ENCODE measurements at places on chromosomes 6 and 20. TPM values are rescaled to one million over a fixed set of nuclear protein-coding genes. Genes with fewer than 3 reads are reported as not detected.

- peaks cover 23% of the 10 kb centered on the region for H3K4me1 ChIP-seq
- DNase-seq: no peak
- H3K27me3 ChIP-seq: no peaks in the 10 kb centered on the region
- H3K27ac ChIP-seq: no peak overlapping the region
These were observed 5.8 kb upstream of the TMEM14A start for GRCh38 chr6:52664991-52665686.

GRCh38 chr6:33018904-33019303 lies 9.5 kb upstream of the HLA-DOA start:
- H3K4me1 ChIP-seq: no peaks in the 10 kb centered on the region
- no peaks in the 10 kb centered on the region for H3K36me3 ChIP-seq

DNA sequence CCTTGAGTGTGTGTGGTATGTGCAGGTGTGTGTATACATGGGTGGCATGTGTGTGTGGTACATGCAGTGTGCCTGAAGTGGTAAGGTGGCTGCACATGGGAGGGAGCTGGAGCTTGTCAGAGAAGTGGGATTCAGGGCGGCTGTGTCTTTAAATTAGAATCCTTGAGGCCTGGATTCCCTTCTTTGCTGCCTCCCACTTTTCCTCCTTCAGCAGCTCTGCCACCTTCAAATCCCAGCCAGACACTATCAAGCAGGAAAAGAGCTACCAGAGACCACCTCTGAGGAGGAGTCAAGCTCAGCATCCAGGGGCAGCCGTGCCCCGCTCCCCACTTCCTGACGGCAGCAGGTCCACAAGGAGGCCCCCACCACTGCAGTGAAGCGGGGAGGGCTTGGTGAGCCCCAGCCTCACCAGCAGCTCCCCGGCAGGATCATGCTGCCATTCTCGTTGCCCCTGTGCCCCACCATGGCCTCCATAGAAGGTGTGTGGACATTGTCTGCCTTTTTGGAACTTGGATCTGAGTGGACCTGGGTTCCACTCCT lies 131.0 kb upstream of the MLN start:
- no peak overlapping the region for H3K27ac ChIP-seq
- H3K27me3 ChIP-seq: no peaks in the 10 kb centered on the region
- no peak overlapping the region for H3K4me3 ChIP-seq
- H3K4me1 ChIP-seq: peaks cover 5% of the 10 kb centered on the region
- no peaks in the 10 kb centered on the region for H3K36me3 ChIP-seq

GRCh38 chr20:11972478-11972877 lies 54.8 kb downstream of the BTBD3 start:
- no peak for DNase-seq
- H3K27me3 ChIP-seq: no peaks in the 10 kb centered on the region
- no peaks in the 10 kb centered on the region for H3K36me3 ChIP-seq
- no peak overlapping the region for H3K4me3 ChIP-seq

DNA sequence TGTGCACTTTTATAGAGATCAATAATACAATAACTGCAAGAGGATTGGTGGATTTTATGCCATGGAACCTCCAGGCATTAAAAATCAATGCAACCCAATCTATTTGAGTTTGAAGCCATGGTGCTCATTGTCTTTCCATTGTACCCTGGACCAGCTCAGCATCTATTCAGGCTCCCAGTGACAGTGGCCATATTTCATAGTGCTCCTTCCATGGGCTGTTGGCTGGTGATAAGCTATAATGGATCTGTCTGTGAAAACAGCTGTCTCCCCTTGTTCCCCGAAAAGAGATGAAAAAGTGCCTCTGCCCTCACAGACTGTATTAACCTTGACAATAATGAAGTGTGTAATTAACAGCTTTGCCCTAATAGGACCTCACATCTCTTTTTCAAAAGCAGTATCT lies 74.3 kb downstream of the LAMP5 start:
- H3K27me3 ChIP-seq: no peaks in the 10 kb centered on the region
- H3K36me3 ChIP-seq: no peaks in the 10 kb centered on the region
- no peak overlapping the region for H3K4me3 ChIP-seq
- peaks cover 13% of the 10 kb centered on the region for H3K4me1 ChIP-seq
- H3K27ac ChIP-seq: no peak overlapping the region
- DNase-seq: no peak

DNA sequence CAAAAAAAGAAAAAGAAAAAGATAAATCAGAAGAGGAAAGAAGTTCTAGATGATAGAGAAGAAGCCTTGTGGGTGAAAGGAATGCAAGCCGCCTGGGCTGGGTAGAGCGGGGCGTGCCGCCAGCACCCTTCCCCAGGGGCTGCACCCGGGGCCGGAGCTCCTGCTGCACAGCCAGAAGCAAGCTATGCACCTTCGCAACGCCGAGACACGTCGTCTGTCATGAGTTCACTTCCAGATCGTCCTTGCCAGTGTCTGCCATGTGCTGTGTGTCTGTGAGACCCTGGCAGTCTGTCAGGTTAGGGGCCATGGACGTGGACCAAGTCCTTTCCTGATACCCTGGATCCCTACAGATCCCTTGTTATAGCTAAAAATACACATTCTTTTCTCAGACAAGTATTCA lies 25.5 kb upstream of the ADRM1 start:
- no peaks in the 10 kb centered on the region for H3K27me3 ChIP-seq
- H3K4me1 ChIP-seq: no peaks in the 10 kb centered on the region
- H3K36me3 ChIP-seq: no peaks in the 10 kb centered on the region
- H3K27ac ChIP-seq: no peak overlapping the region

- H3K27ac ChIP-seq: no peak overlapping the region
- no peak for DNase-seq
- no peak overlapping the region for H3K4me3 ChIP-seq
- peaks cover 6% of the 10 kb centered on the region for H3K4me1 ChIP-seq
These were observed 3.3 kb downstream of the ZGPAT start for GRCh38 chr20:63711085-63711645.

DNA sequence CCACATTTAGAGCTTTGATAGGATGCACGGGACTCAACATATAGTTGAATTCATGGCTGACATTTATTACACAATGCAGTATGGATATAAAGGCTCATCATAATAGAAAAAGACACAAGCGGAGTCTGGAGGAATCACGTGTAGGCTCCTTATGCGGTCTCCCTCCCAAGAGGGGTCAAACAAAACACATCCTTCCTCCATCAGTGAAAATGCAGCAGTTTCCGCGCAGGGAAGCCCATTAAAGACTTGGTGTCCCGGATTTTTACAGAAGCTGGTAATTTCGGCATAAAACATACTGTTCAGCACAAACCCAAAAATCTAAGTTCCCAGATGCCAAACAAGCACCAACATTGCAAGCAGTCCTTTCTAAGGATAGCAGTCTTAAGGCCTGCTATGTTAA lies 1.1 kb downstream of the USP45 start:
- peak overlapping the region; percentile 89 for H3K4me3 ChIP-seq
- DNase-seq: peak; percentile 9
- peaks cover 12% of the 10 kb centered on the region for H3K27me3 ChIP-seq
- H3K27ac ChIP-seq: no peak overlapping the region
- H3K36me3 ChIP-seq: no peaks in the 10 kb centered on the region

DNA sequence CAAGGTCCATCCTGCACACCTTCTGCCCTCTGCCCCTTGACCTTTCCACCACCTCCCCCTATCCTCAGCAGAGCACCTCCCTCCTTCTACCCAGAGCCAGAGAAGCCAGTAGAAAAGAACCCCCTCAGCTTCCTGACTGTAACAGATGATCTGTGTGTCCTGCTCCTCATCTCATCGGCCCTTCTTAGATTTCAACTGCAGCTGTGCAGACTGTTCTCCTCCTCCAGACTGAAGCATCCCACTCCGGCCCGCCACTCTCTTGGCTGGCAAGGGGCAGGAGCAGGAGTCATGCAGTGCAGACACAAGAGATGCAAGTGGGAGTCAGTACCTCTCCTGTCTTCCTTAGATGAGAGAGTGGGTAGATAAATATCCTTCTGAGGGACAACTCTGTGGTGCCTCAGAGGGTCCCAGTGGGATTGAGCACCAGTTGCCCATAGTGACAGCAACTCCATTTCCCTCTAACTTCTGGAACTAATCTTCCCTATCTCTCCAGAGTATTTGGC lies 163.5 kb upstream of the MLN start:
- H3K4me3 ChIP-seq: no peak overlapping the region
- DNase-seq: no peak
- H3K36me3 ChIP-seq: no peaks in the 10 kb centered on the region

DNA sequence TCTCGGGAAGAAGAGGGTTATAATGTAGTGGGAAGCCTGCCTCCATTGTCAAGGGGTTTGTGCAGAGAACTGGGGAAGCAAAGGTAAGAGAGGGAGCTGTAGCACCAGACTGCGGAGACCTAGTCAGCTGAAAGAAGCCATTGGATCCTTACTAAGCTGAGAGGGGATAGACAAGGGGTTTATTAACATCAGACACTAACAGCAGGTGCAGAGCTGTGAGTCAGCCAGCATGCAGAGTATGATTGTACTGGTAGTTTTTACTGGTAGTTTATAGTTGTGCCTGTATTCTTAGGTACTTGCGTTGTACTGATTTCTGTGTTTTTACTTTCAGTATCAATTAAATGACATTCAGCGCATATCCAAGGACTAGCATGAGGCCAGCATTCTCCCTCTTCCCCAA lies 17.8 kb upstream of the COL19A1 start:
- no peak overlapping the region for H3K27ac ChIP-seq
- no peaks in the 10 kb centered on the region for H3K36me3 ChIP-seq
- no peaks in the 10 kb centered on the region for H3K4me1 ChIP-seq
- no peak overlapping the region for H3K4me3 ChIP-seq
- no peaks in the 10 kb centered on the region for H3K27me3 ChIP-seq

- no peak overlapping the region for H3K27ac ChIP-seq
- peak overlapping the region; percentile 49 for H3K4me3 ChIP-seq
- H3K27me3 ChIP-seq: peaks cover 57% of the 10 kb centered on the region
These were observed 36.8 kb downstream of the YTHDF1 start for GRCh38 chr20:63178889-63179686.

The LAMA2 gene
- 1.5 TPM for total RNA-seq

The IL17A gene
- not detected for total RNA-seq

The SDC4 gene
- total RNA-seq: 19.3 TPM

The APCDD1L gene
- not detected for total RNA-seq

The PPP1R14C gene
- total RNA-seq: 0.26 TPM
